ENCODE measurements at places on chromosomes 5 and 9.

- no peak for DNase-seq
Observed at GRCh38 chr9:2459756-2460155, 161.8 kb upstream of the VLDLR start.

DNA sequence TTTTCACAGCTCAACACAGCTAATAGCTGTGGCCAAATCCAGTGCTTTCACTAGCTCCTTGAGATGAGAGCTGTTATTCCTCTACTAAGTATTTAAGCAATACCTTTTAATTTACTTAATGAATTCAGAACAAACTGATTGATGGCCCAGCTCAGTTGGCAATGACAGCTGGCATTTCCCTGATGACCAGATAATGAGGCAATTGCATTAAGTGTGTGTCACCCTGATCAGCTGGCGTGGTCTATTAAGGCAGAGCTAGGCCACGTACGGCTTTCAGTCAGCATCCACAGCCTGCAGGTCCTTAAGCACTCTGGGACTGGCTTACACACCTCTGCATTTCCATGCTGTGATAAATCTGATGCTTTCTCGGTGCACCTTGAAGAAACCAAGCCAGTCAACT, 34.4 kb downstream of the TTLL11 start:
- DNase-seq, result no peak

DNA sequence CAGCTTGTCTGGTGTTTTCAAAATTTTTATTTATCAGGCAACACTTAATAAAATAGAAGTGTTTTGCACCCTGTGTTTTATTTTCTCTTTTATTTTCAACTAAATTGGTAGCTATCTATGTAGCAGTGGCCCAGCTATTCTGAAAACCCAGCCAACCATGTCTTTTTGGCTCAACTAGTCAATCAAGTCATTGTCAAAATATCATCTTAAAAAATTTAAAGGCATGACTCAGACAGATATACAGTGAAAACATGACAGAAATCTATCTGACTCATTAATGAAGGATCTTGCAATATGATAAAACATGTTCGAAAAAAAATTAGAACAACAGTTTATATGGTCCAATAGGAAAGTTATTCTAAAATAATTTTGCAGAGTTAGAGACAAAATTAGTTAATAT, 75.1 kb downstream of the HSD17B4 start:
- DNase-seq, result no peak

- DNase-seq, result no peak
Observed at GRCh38 chr9:12973710-12974109, 198.9 kb downstream of the LURAP1L start.

GRCh38 chr5:93423300-93423699, 157.7 kb downstream of the NR2F1-AS1 start:
- DNase-seq, result no peak

DNA sequence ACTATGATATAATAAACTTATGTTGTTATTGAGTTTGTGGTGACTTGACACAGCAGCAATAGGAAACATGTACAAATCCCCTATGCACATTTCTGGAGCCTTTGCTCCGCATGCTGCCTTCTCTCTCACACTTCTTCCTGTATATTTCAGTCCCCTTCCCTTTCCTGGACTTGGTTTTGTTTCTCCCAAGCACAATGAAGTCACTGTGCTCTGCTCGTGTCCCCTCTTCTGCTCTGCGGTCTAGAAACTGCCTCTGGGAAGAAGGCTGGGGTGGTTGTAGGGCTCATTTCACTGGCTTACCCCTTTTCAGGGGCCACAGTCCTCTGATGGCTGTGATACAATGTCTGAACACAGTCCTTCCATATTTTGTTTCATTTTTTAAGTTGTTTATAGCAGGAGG, 15.7 kb upstream of the FGD3 start:
- no peak for DNase-seq

GRCh38 chr5:141298376-141298775, 5.5 kb downstream of the SLC25A2 start:
- no peak for DNase-seq

Measured in GOT3 (cell line).